ENCODE measurements at places on chromosomes 12 and 14.

DNA sequence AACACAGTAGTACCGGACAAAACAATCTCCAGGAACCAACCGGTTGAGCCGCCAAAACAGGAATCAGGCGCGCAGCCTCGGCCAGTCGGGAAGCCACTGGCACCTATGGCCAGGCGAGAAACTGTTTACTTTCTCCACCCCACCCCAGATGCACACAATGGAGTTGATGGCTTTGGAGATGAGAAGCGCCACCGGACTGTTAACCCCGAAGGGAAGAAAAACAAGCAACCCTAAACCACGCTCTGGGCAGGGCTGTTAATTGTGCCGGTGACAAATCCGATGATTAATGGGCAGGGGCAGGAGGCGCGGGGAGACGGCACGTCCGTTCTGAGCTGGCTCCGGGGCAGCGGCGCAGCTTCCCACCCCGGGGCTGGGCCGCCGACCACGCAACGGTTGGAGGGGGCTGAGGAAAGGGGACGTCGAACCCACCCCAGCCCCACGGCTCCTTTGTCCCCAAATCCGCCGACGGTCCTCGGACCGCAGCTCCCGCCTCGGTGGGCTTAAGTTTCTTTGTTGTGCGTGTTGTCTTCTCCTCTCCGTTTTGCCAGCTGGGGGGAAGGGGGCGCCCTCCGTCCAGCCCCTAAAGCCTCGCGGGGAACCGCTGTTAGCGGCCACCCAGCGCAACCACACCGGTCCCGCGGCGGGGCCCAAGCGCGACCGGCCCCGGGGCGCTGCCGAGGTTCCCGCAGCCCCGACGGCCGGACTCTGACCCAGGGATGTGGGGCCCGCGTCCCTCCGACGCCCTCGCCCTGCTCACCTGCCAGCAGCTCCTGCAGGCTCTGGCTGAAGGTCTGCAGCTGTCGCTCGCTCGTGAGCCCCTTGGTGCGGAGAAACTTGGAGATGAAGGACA, 790 bp downstream of the BTG1 start:
- peak; percentile 35 for DNase-seq

- DNase-seq: no peak
Observed at GRCh38 chr12:58557171-58557570, 363.1 kb downstream of the LRIG3 start.

GRCh38 chr12:57816001-57816854, 2.3 kb downstream of the AVIL start:
- no peak for DNase-seq

- no peak for DNase-seq
Observed at GRCh38 chr14:89351221-89351515, 65.9 kb downstream of the FOXN3 start.

DNA sequence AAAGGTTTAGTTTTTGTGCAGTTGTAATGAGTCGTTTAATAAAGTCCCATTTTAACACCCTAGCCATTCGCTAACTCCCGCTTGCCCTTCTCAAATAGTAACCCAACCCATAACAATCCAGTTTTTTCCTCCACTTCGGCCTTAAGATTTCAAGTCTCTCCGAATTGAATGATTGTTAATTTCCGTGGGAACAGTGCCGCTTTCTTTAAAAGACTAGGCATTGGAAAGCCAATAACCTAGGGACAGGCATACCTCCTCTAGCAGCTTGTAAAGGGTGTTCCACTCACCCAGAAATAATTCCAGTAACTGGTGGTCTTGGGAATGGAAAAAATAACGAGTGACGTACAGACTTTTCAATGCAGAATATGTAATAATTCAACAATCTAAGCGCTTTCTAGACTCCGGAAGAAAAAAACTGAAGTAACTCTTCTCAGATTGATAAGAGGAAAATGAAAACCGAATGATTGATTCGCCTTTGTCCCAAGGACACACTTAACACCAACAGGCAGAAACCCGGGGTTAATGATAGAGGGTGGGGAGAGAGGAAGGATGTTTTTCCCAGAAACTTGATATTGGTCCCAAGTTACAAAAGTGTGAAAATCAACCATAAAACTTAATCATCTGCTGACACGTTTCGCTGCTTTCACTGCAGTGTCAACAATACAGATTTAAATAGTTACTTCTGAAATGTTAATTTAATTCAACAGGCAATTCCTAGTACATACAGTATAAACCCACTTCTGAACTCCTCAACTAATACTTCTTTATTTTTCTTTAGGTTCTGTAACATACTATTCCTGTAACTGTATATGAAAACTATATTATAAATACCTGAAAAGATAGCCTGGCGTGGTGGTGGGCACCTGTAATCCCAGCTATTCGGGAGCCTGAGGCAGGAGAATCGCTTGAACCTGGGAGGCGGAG, 1.0 kb upstream of the SINHCAF start:
- DNase-seq: no peak

DNA sequence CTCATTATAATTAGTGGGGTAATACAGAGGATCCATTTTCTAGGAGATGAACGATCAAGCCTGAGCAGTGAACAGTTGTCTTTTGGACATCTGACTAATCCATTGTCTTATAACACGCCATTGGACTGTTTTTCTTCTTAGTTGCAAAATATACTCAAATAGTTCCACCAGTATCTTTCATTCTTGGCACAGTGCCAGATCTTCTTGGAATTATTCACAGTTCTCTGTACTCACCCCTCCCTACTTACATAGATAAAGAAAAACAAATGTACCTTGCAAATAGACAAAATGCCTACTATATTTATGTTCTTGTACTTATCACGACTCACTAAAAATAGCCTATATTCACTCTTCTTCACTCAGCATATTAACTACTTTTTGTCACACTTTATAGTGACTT, 3.8 kb downstream of the CBLN3 start:
- no peak for DNase-seq

- no peak for DNase-seq
Observed at GRCh38 chr14:63432228-63432627, 110.9 kb downstream of the PPP2R5E start.

GRCh38 chr12:1456885-1457284, 137.5 kb downstream of the FBXL14 start:
- no peak for DNase-seq

DNA sequence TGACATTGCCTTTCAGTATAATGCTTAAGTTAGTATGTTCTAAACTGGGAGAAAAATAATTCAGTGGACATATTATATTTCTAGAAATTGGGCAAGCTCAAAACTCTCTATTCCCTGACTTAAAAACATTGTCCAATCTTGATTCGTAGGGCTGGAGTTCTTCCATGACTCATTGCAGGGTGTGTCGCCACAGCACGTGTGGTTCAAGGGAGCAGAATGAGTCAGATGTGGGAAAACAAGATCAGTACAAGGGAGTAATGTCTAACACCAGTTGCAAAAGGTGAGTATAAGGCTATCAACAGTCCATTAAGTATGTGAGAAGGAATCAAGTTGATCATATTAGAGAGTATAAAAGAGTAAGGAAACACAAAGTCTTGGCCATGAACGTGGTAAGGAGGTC, 887.0 kb downstream of the TMTC2 start:
- DNase-seq: no peak

- no peak for DNase-seq
Observed at GRCh38 chr14:92461891-92462290, 51.7 kb upstream of the RIN3 start.

- DNase-seq: no peak
Observed at GRCh38 chr14:64645220-64645892, 58.9 kb upstream of the PLEKHG3 start.

DNA sequence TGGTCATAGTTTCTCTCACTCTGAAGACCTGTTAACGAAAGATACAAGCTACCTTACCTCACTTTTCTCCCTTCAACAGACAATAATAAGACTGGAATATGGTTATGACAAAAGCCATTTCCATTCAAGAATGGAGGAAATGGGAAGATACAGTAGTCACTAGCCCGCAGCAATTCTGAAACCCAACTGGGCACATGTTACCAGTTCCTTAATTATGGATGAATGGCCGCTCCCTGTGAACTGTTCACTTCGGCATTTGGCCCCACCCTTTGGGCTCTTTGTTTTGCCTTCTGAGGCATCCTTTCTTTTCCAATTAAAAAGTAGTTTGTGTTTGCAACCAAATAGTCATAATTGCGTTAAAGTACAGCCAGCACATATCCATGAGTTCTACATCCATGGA, 19.0 kb downstream of the TRHDE start:
- DNase-seq: no peak

DNA sequence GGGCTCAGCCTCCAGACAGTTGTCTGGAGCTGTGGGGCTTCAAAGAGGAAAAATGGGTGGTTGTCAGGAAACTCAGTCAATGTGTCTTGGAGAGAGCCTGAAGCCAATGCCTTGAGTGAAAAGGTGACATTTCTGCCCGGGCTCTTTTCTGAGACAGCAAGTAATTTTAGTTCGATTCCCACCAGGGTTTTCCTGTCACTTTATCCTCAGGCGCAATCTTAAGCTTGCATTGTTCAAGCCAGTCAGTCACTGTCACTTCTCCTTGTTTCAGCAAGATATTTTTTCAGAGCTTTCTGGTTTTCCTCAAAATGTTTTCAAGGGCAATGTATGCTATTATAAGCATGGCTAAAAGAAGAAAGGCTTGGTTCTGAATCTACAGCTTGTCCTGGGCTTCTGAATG, 404.7 kb upstream of the SEL1L start:
- DNase-seq: no peak

DNA sequence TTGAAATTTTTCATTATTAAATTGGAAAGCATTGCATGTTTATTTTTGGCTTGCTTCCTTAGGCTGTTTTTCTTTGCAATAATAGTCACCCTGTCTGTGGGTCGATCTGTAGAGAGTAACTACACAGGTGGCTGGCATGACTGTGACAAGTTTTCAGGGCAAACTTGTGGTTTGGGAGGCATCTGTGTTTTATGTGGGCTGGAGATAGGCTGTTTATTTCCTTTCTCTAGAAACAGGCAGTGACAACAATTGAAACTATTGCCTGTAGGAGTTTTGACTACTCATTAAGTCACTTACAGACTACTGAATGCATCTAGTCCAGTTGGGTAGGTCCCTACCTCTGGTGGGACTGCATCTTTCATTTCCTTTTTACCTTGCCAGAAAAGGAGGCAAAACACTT, 155.6 kb downstream of the DYRK2 start:
- DNase-seq: peak; percentile 2

GRCh38 chr14:32694795-32695449, 243.8 kb upstream of the NPAS3 start:
- no peak for DNase-seq

DNA sequence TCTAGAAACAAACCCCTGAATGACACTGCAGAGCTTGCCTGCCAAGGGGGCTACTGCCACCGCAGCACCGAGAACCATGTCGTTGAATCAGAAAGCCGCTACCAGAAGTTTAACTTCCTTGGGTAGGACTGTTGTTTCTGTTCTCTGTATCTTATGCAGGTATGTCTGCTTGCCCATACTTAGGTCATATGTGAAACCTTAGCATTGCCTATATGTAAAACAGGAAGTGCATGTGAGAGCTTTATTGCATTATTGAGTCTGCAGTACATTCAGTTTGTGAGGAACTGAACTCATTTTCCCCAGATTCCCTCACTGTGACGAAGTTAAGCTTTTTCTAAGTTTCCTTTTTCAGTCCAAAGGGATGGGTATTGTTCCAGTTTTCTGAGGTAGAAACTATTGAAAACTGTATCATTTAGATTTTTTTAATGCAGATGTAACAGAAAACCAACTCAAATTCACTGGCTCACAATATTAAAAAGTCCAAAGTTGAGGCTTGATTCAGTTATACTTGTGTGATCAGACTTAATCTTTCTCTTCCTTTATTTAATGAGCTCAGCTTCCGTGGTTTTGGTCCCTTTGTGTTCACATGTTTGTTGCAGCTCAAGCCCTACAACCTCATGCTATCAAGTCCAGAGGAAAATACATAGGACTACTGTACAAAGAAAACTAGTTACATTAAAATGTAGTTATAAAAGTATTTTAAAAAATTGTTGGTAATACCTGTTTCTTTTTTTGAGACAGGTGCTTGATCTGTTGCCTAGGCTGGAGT, 6.9 kb downstream of the FBXO34 start:
- no peak for DNase-seq

GRCh38 chr12:76206677-76207072, 122.2 kb upstream of the NAP1L1 start:
- no peak for DNase-seq

- DNase-seq: no peak
Observed at GRCh38 chr12:32149489-32149888, 42.8 kb downstream of the BICD1 start.

DNA sequence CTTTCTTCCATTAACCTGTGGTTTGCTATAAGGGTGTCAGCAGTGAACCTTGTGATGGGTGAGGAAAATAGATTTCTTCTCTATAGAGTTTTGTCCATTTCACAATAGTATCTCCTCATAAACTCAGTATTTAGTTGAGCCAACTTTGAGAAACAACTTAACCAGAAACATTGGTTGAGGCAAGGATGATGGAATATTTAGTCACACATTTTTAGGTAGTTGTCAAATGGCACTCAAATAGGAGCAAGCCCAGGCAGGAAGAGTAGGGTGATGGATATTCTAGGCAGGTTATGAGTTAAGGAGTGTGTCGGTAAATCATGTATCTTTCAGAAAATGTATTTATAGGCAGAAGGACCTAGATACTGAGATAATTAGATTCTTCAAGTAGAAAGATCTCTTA, 1267.6 kb downstream of the SLC16A7 start:
- no peak for DNase-seq

GRCh38 chr12:41992022-41992421, 152.7 kb downstream of the GXYLT1 start:
- no peak for DNase-seq

DNA sequence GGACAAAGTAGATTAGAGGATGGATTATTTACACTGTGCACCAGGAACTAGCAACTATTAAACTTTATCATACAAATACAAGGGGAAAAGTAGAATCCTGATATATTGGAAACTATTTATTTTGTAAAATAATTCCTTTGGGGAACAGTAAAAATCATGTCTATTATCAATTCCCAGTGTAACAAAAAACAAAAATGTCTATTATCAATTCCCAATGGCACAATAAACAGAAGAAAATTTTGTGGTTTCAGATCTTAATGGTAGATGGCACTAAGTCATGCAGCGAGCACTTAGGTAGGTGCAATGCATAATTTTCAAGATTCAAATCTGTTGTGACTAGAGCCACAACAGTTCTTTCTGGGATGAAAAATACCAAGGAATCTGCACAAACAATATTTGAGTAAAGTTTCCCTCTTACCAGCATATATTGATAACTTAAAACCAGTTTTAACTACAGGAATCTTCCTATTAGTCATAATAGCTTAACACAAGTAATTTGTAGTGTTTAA, 13.7 kb downstream of the CFL2 start:
- DNase-seq: no peak

- no peak for DNase-seq
Observed at GRCh38 chr12:3592856-3593625, 102.0 kb downstream of the PRMT8 start.

DNA sequence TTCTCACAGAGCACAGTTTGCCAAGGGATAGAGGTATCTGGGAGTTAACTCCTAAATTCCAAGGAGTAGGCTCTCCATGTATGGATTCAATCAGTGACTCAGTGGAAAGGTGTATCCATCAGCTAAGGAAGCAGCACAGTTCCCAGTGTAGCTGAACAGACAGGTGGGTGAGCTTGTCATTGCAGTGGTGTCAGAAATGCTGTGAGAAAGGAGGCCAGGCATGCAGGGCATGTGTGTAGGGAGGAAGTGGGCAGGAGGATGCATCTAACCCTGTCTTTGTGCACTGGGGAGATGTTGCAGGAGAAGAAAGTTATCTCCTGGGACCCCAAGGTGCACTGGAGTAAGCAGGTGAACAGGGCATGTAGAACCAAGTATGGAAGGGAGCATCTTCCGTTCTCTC, 539.0 kb downstream of the VRK1 start:
- no peak for DNase-seq

GRCh38 chr12:15423629-15424028, 101.3 kb downstream of the PTPRO start:
- no peak for DNase-seq

GRCh38 chr14:103684471-103684870, 30.8 kb downstream of the XRCC3 start:
- DNase-seq: no peak

All from activated T-cell treated with anti-CD3 and anti-CD28 coated beads for 1 hour (primary cell).